Activated CD8-positive, alpha-beta memory T cell treated with anti-CD3 and anti-CD28 coated beads for 1 hour (primary cell): ENCODE measurements at places on chromosomes 4 and X.

DNA sequence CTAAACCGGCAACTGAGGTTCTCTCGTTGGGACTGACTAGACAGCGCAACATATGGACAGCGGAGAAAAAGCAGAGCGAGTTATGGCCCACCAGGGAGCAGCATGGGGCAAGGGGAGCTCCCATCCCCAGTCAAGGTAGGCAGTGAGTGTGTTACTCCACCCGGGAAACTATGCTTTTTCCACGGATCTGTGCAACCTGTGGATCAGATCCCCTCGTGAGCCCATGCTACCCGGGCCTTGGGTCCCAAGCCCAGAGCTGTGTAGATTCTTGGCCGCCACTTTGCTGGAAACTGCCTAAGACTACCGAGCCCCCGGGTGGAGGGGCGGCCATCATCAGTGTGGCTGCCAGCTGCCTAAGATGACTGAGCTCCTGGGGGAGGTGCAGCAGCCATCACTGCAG is 140.9 kb downstream of the PAPSS1 start:
- DNase-seq: no peak

DNA sequence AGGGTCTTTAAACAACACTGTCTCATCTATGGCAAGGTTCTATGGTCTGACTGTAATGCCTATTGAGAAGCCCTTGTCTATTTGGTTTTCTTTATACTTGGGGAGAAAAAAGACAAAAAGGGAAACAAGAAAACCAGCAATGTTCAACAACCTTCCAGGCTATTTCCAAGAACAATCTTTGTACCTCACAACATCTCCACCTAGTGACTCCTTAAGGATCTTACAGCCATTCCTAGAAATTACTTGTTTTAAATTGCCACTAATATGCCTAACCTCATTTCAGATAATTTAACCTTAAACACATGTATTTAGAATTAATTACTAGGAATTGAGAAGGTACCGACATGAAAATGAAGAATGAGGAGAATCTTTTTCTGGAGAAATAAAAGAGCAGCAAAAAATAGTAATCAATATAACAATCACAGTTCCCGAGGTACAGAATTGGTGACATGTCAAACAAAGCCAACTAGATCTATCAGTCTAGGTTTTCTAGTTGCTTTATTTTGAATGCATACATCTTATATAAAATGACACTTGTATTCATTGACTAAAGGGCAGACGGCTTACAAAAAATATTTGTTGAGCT is 1.6 kb upstream of the RBM46 start:
- no peak for DNase-seq

DNA sequence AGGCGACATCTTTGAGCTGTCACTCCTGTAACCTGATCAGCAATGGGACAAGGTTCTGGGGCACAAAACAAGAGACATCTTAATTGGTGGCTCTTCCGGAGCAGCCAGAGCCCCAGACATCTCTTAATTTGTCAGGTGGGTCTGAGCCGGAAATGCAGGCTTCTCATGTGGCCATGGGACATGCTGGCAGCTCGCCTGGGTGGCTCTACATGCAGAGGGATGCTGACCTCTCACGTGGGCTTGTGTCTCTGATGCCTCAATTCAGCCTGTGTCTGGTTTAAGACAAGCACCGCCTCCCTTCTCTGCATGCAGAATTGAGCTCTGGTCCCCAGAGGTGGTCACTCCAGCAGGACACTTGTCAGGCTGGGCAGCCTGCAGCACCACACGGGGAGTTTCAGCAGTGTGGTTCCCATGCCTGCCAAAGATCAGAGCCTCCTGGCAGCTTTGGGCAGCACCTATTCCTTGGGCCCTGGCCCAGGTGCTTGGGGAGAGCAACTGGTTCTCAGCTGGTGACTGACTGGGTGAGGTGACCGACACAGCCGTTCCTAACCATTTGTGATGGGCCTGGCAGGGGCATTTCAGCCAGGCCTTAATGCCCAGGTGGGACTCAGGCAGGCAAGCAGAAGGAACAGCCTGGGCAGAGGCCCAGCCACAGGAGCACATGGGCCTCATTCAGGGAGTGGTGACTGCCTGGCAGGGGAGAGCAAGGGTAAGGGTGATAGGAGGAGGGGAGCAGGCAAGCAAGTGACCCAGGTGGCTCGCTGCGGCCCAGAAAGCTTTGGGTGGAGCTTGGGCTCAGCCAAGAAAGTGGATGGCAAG is 53.4 kb downstream of the HMX1 start:
- no peak for DNase-seq

GRCh38 chrX:107936434-107936730 is 45.8 kb downstream of the TEX13B start:
- no peak for DNase-seq
